ENCODE measurements at places on chromosomes 3 and 15. TPM values are rescaled to one million over a fixed set of nuclear protein-coding genes. Genes with fewer than 3 reads are reported as not detected.

Gene PLA1A
- total RNA-seq, result not detected

DNA sequence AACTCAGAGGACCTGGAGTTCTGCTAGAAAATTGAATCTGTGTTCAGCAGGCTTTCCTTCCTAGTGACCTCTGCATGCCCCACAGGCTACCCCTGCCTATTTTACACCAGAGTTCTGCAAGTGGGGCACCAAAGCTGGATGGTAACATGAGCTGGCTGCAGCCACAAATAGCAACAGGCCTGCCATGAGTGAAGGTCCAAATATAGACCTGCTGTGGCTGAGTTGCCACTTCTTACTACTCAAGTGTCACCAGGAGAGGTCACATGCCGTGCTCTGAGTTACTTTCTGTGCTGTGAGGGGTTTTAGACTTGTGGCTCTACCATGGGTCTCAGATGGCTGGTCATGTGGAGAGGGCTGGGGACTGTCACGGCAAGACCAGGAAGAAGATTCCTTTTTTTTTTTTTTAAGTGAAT lies at the start of gene FSD2:
Gene FSD2 (minus strand): TSS at position 76 of the 413 bp plus-strand sequence. CDS start 18,679 bp downstream, outside the sequence.
- no peak for DNase-seq

DNA sequence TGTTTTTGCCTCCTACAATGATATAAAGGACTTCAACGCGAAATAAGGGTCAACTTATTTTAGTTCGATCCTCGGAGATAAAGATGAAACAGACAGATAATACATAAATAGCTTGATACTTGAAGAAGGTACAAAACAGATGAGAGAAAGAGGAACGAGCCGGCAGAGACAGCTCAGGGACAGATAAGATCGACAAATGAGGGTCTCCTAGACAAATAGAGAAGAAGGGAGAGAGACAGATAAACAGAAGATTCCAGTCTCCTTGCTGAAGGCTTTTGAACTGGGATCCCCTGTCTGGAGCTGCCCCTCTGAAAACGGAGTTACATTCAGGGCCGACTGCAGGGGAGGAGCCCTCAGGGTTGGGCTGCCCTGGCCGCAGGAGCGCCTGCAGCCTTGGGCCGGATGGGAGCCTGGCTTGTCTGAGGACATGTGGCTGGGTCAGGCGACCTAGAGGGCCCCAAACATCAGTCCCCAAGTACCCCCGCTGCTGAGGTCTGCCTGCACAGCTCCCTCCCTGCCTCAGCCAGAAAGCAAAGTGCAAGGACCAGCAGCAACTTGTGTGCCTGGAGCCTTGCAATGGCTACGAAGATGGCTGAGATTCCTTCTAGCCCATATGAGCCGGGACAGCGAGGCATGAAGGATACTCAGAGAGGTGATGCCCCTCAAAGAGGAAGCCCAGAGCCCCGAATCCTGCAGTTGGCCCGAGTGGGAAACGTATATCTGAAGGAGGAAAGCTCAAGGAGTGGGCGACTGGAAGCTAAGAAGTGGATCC lies 926 bp upstream of the SKOR1 start:
- DNase-seq, result no peak

- no peak for DNase-seq
Observed at GRCh38 chr3:56321892-56322291, 146.4 kb downstream of the ERC2 start.

GRCh38 chr3:133531981-133532380 lies 41.5 kb upstream of the CDV3 start:
- DNase-seq, result no peak

Data from CD8-positive, alpha-beta memory T cell (primary cell).